PC-9 (cell line): ENCODE measurements at places on chromosomes 11 and 22. TPM values are rescaled to one million over a fixed set of nuclear protein-coding genes. Genes with fewer than 3 reads are reported as not detected.
A peak's percentile ranks its signal among the peaks of the same experiment; 100 is the strongest.

DNA sequence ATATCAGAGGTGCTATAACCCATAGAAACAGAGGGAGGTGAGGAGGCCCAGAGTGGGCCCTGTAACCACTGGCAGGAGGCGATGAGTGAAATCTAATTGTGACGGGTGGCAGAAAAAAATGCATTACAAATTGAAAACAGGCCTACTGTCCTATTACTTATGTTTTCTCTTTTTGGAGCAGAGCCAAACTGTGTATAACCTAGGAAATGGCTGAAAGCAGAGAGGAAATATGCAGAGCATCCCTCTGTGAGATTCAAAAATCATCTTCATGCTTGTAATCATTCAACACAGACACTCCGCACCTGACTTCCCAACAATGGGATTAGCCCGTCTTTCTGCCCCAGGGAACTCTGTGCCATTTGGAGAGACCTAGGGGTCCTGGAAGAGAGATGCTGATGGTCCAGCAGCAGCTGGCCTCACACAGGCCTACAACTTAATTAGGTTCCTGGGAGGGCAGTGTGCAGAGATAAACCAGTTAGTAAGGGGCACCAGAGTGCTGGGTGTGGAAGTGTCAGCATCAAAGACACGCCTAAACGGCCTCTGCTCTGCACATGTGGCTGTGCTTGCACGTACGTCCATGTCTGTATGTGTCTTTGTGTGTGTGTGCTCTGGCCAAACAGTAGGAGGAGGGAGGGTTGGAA lies 41.8 kb downstream of the MAP6 start:
- DNase-seq = no peak

DNA sequence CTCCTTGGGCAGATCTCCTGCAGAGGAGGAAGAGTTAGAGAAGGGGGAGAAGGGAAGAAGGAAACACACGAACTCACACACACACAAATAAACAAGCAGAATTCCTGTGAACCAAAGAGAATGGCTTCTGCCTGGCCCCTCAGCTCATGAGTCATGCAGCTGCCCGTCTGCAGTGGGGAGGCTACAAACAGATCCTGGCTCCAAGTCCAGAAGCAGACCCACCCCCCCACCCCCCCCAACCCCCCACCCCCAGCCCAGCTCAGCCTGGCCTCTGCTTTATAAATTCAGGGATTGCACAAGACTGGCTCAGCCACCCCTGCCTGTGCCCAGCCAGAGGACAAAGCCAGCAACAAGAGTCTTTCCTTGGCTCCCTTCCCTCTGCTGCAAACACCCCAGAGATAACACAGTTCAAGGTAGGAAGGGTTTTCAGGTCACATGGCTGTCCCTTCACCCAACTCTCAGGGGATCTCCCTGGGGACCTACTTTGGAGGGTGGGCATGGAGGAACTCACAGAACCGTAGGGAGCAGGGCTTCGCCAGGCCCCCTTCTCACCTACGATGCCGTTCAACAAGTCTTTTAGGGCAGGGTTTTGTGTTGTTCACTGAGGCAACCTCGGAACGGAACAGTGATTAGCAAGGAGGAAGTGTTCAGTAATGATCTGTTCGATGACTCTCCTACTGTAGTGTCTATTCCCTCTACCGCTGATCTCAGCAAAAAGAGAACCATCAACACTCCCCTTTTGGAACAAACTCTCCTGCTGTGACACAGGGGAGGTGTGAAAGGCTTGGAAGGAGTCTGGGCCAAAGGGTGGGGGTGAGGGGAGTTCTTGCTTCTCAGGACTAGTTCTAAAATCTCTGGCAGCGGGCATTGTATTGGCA lies 35.5 kb downstream of the RPL27A start:
- DNase-seq = peak; percentile 70

DNA sequence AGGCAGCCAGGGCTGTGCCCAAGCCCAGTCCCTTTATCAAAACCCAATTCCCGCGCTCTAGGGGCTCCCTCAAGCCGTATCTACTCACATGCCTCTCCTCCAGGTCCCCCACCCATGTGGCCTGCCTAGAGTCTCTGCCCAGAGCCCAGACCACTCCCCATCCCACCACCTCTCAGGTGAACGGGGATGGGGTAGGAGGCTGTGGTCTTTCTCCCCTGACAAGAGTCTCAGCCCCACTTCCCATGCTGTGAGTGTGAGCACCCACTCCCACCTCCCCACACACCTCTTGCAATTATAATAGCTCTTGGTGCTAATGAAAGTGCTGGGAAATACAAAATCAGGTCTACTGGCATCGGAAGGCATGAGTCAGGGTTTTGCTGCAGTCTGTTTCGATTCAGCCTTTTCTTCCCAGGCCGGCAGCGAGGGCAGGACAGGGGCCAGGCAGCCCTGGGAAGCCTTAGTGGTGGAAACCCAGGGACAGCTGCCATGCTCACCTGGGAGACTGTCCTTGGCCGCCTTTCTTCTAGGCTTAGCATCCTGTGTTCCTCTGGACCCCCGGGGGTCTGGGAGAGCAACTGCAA lies 16.7 kb upstream of the TMPRSS4 start:
- DNase-seq = peak; percentile 25

DNA sequence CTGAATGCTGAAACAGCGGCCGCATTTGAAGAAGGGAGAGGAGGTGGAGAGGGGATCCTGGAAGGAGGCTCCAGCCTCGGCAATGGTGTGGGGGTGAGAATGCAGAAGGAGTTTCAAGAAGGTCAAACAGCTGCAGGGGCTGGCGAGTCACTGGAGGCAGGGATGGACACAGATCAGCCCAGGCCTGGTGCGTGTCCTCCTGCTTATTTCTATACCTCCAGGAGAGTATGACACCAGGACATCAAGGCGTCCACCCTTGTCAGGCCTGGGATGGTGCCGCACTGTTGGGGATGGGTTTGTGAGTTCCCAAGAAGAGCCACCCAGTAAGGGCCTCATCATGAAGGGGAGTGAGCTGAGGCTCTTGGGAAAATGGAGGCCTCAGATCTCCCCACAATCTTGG lies 23.1 kb downstream of the IGLL1 start:
- no peak for DNase-seq

GRCh38 chr11:12803086-12803826 lies 129.0 kb downstream of the TEAD1 start:
- peak; percentile 66 for DNase-seq

- DNase-seq = no peak
These were observed 99.0 kb downstream of the CASP12 start for GRCh38 chr11:104799251-104799650.

DNA sequence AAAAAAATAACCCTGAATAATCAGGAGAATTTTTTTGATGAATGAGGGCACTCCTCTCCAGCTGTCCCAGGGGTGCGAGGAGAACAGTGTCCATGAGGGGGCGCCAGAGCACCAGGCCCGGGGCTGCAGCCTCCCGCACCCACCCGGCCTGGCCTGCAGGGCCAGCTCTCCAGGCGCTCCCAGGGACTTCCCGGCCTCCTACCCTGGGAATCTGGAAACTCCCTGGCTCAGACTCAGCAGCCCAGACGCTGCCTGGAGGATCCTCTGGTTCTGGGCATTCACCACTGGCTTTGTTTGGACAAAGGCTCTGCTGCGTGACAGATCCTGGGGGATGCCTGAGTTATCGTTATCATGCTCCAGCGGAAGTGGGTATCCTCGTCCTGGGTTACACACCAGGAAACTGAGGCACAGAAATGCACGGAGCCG lies 31.0 kb downstream of the MCM5 start:
- peak; percentile 75 for DNase-seq

DNA sequence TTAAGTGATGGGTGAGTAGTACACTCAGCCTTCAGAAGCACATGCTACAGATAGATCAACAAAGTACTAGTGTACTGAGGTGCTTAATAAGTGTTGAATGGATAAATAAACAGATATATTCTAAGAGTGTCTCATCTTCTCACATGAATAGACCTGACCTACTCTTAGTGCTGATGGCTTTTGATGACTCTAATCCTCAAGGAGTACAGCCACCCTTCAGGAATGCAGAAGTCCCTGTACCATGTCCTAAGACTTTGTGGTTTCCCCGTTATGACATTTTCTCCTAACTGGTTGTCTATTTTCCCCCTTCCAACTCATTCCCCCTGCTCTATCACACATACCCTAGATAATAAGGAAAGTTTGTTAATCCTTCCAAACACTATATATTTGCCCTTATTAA lies 61.6 kb downstream of the C11orf65 start:
- DNase-seq = peak; percentile 54

GRCh38 chr11:132187386-132187785 lies 817.0 kb downstream of the NTM start:
- no peak for DNase-seq

- DNase-seq = no peak
These were observed 2.9 kb upstream of the SGSM1 start for GRCh38 chr22:24803064-24803542.

DNA sequence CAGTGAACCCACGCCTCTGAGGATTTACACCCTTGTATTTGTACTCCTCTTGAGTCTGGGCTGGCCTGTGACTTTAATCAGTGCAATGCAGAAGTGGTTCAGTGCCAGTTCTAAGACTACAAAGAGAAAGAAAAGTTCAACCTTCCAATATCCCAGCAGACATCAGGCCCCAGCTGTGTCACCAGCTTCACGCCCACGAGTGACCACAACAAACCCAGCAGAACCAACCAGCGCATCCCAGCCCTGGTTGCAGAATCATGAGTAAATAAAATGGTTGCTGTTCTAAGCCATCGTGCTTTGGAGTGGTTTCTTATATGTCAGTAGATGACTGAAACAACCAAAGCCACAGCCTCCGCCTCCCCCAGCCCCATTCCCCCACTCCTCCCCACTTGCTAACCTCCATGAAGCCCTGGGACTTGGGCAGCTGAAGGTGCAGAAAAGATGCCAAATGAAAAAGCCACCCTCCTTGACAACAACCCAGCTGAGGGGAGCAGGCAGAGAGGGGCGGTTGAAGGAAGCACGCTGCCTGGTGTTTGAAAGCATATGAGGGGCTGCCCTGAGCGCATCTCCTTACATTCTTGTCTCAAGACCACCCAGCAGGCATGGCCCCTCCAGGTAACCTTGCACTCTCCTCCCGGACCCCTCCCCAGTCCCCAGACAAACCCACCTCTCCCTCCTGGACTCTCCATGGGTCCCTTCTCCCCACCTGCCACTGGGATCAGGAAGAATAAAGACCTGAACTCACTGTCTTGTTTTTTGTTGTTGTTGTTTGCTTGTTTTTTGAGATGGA lies 20.9 kb downstream of the TSKU start:
- no peak for DNase-seq

GRCh38 chr11:12205330-12205729 lies 94.9 kb downstream of the MICAL2 start:
- no peak for DNase-seq

GRCh38 chr22:31206896-31207687 lies 5.0 kb upstream of the LIMK2 start:
- DNase-seq = peak; percentile 99

DNA sequence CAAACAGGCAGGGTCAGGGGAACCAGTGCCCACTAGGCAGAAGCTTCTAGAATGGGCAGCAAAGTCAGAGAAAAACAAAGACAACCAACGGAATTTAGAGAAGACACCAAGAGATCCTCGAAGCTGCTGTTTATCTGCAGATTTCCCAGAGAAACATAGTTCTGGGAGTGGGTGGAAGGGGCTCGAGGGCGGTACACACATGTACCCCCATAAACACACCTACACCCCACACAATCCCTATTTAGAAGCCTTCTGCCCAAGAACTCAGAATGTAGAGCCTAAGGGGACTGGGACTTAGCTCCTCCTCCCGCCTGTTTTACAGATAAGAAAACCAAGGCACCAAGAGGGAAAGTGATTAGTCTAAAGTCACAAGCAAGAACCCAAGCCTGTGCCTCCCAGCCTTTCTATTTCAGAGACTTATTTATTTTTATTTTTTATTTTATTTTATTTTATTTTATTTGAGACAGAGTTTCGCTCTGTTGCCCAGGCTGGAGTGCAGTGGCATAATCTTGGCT lies 6.4 kb downstream of the NPTXR start:
- DNase-seq = no peak

GRCh38 chr11:737366-737765 lies 9.9 kb upstream of the TALDO1 start:
- DNase-seq = no peak

DNA sequence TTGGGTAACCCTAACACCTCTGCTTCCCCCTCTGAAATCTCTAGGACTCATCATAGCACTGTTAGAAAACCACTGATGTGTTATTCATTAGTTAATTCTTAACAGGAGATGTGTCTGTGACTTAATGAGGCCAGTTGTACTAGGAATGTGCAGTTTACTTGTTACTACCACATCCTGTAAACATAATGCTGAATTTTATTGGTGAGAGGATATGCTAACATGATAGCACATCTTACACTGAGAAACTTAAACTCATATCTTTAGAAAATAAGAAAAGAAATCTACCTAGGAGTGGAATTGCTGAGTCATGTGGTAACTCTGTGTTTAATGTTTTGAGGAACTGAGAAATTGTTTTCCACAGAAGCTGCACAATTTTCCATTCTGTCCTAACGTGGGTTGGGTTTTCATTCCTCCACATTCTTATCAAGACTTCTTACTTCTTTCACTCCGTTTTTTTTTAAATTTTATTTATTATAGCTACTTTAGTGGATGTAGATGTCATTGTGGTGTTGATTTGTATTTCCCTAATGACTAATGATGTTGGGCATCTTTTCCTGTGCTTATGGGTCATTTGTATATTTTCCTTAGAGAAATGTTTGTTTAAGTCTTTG lies 33.7 kb downstream of the RNF121 start:
- DNase-seq = no peak

GRCh38 chr22:29003552-29003951 lies 58.1 kb downstream of the C22orf31 start:
- DNase-seq = no peak

DNA sequence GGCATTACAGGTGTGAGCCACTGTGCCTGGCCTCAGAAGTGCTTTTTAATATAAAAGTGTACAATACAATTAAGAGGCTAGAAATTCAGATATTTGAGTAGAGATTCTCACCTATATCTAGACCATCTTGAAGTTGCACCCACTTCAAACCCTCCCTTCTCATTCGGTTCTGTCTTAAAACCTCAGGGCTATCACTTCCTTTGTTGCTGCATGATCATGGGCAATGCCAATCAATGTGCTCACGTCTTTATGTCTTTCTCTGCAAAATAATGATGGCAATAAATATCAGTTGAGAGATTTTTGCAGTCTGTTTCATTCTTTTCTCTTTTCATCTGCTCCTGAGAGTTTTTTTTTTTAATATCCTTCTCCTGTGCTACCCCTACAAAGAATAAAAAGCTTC lies 9.3 kb upstream of the NUP160 start:
- no peak for DNase-seq

CD6 gene
- 0.74 and 3.3 TPM in 2 replicates for total RNA-seq

FBLN1 gene
- total RNA-seq = 158 and 167 TPM in 2 replicates

OR5B21 gene
- total RNA-seq = not detected in 2 replicates

REXO2 gene
- total RNA-seq = 117 and 145 TPM in 2 replicates

TUG1 gene
- total RNA-seq = 80.6 and 105 TPM in 2 replicates

YWHAH gene
- 131 and 132 TPM in 2 replicates for total RNA-seq

TREH gene
- total RNA-seq = not detected in 2 replicates

CAVIN3 gene
- total RNA-seq = 25.7 and 26.0 TPM in 2 replicates
